NB4 (cell line): ENCODE measurements at places on chromosomes 6 and 20.

GRCh38 chr20:16749573-16749972, 1.4 kb downstream of the OTOR start:
- peak; percentile 16 for DNase-seq

DNA sequence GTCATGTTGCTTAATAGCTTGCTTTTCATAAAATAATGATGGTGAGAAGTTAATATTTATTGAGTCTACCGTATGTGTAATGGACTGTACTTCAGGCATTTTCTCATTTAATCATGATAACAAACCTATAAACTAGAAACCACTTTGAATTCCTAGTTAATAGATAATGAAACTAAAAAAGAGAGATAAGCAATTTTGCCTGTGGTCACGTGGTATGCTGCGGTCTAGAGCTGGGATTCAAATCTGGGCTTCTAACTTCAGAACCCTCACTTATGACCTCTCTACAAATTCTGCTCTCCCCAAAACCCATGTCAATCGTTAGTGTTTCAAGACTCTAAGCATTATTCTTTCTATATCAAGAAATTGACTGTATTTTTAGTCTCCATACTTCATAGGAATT, 700.7 kb downstream of the PRKN start:
- no peak for DNase-seq

DNA sequence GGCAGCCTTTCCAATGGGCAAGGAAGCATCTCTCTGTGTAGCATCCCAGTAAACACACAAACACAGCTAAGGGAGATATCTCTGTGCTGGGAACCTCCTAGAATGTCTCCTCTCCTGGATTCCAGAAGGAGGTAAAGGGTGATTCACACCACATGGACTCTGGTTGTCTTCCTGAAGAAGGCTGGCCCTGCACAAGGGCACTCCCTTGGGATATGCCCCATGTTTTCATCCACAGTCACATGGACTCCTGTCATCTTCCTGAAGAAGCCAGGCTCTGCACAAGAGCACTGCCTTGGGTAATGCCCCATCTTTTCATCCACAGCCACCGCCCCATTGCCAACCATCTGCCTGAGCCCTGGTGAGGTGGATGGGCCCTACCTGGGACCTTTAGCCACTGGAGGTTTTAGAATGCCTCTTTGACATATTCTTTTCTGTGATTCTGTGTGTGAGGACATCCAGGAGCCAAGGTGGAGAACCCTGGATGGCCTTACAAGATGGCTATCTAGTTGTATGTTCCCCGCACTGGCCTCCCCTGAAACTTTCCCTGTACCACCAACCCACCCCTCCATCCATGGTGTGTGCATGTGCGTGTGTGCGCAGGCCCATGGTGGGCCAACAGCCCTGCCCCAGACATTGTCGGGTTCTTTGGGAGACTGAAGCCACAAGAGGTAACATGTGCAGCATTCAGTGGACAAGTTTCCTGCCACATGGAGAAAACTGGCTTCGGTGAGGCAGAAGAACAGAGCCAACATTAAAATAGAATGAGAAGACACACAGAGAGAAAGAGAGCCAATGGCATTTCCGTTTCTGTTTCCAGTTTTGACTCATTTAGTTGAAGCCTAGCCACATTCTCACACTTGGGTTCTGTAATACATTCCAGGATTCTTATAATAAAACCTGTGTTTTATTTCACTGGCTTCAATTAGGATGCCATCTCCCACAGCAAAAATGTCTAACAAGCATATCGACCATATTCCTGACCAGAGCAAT, 110.2 kb upstream of the CST7 start:
- no peak for DNase-seq

- DNase-seq = no peak
Observed at GRCh38 chr20:59832406-59833363, 100.8 kb downstream of the SYCP2 start.
